Stimulated activated CD4-positive, alpha-beta T cell treated with anti-CD3 and anti-CD28 coated beads, Interleukin-1b, Interleukin-23, amount 100 ng/mL, for 1 hour (primary cell): ENCODE measurements at places on chromosomes 7 and 10.

DNA sequence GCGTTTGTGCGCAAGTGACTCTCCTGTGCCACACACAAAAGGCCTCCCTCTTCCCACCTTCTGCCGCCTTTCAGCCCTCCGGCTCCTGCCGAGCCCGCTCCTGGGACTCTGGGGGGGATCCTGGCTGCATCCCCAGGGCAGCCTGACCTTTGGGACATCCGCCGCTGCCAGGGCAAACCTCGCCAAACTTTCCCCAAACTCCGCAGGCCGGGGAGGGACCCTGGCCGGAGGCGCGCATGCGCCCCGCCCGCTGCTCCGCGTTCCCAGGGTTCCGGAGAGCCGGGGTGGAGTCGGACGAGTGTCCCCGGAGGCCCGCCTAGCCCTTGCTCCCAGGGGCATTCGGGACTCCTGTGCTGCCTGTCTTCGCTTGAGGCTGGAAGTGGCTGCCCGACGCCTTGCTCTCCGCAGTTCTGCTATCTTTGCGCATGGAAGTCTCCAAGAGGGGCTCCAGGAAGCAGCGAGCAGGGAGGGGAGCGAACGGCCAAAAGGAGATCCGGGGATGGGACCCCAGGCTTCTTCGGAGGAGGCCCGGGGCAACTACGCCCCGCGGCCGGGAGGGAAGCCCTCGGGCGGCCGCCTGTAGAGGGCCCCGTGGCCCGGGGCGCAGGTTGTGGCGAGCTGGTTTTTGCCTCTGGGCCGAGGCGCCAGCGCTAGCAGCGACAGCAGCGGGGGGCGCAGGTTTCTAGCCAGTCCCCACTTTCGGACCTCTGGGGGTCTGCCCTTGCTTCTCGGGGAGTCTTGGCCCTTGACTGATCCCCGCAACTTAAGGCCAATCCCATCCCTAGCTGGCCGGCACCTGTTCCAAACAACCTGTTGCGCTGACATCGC is 7.0 kb downstream of the PTF1A start:
- no peak for DNase-seq

GRCh38 chr7:126803990-126804389 is 448.8 kb downstream of the GRM8 start:
- no peak for DNase-seq

DNA sequence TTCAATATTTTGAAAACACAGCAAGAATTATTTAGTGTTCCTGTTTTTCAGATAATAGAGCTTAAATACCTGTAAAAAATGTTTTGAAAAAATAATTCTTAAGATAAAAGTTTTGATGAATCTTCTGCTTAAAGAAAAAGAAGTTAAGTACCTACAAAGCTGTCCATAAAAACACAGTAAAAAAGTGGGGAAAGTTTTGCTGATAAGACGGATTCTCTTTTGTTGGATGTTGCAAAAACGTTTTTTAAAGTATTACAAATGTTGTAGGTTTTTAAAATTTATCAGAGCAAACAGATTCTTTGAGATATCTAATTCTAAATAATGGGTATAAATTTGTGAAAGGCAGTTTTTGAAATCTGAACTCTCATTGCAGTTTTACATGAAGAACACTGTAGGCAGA is 12.2 kb downstream of the DMTF1 start:
- DNase-seq = no peak

DNA sequence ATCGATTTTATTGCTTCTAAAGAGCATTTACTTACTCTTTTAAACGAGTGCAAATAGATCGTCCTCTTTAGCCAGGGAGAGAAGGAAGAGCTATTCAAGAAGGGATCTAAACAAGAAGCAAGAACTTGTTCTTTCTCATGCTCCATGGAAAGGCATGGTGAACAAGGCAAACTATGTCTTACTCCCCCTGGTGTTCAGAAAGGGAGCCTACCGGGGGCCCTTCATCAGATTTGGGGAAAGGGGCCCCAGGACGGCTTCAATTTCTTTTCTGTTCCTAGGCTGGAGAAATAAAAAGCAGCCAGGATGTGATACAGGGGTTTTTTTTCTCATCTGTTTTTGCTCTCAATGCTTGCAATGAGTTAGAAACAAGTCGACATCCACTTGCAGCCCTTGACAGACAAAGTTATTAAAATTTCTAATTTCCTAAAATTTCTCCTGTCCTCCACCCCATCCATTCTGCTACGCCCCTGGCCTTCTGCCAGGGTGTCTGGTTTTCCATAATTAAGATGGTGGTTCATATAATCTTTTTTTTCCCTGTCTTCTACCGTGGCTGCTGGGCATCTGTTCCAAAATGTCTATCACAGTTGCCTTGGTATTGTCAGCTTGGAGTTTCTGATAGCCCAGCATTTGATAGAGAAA is 214.4 kb downstream of the CREB5 start:
- no peak for DNase-seq

- no peak for DNase-seq
Measured at GRCh38 chr10:114823077-114823463, 1.5 kb downstream of the FHIP2A start.

- DNase-seq = no peak
Measured at GRCh38 chr7:150919160-150919559, 59.0 kb downstream of the KCNH2 start.

GRCh38 chr7:40526951-40527715 is 392.3 kb downstream of the SUGCT start:
- DNase-seq = no peak

GRCh38 chr7:15068324-15068723 is 165.8 kb upstream of the DGKB start:
- DNase-seq = no peak

DNA sequence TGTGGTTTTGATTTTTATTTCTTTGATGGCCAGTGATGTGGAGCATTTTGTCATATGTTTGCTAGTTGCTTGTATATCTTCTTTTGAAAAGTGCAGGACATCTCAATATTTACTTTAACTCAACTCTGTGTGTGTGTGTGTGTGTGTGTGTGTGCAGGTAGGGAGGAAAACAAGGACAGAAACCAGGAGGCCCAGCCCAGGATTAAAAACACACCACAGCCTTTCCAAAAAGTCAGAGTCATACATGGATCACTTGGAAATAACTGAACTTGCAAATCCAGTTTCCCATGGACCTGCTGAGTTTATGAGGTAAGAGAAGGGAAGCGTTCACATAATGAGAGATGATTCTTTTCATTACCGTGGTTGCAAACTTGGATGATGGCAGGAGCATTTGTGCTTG is 189.9 kb upstream of the LYZL1 start:
- no peak for DNase-seq

DNA sequence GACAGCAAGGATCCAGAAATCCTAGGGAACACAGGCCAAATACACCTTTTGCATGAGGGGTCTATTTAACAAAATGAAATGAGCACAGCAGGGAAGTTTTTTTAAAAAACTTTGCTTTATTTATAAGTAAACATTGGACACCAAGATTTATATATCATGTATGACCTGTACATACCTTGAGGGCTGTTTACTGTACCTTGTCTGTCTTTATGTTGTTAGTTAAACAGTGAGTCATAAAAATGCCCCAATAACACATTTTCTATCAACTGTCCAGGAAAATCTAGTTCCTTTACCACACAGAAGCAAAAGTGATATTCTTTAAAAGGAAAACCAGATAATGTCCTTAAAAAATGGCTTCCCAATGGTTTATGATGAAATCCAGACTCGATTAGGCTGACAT is 45.1 kb upstream of the AGR3 start:
- no peak for DNase-seq

DNA sequence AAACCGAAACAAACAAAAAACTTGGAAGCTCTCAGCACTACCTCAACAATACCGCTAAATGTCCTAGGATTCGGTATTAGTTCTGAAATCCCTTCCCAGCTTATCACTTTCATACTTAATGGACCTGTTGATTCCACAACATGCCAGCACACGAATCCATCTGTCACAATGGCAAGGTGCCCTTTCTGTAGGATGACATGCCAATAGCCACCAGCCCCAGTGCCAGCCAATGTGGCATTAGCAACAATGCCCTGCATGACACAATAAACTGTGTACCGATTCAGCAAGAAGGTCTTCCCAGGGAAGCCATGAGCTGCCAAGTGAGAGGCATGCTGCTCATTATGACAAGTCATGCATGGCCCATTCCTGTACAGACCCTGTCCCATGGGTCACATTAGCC is 35.6 kb upstream of the CHCHD3 start:
- DNase-seq = no peak

DNA sequence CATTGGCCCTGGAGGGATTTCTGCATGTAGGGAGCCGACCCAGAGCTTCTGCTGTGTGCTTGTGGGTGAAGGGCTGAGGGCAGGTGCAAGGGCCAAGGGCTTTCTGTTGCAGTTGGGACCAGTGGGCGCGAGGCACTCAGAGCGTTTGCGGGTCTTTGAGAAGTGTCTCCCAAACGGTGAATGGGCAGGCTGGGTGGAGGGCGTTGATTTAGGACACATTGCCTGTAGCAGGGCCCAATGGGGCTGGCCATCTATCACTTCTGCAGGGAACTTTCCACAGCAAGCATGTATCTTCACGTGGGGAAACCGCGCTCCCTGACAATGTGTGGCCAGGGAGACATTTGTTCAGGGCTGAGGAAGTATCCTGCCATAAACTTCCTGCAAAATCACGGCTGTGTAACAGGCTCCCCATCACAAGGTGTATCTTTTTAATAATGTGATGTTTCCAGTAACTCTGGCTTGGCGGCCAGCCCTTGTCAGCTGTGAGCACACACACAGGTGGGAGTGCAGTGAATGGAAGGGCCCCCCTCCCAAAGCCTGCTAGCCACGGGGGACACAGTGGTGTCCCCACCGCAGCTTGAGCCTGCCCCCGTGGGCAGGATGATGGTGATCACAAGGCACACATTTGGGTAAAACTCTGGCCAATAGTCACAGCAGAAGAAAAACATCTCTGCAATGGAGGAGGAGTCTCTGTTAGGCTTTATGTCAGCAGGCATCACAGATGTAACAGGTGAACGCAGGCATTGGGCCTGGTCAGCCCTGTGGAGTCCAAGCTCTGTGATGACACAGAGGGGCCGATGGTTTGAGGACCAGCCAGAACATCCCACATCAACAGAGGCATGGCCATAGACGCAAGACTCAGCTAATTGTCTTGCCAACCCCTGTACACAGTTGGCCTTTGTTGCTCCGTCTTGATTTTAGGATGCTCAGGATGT is 84.3 kb downstream of the GLRX3 start:
- no peak for DNase-seq

DNA sequence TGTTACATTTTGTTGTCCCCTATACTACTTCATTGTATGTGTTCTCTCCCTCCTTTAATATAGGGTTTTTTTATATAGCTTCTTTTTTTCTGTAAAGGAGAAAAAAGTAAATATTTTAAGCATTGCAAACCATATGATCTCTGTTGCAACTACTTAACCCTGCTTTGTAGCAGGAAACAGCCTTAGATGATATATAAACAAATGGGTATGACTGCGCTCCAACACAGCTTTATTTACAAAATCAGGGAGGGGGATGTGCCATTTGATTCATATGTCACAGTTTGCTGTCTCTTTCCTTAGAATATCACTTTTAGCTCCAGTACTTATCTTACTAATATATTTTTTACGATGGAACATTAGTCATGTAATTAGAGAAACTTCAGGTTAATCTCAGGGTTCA is 155.2 kb upstream of the GNAI1 start:
- no peak for DNase-seq

DNA sequence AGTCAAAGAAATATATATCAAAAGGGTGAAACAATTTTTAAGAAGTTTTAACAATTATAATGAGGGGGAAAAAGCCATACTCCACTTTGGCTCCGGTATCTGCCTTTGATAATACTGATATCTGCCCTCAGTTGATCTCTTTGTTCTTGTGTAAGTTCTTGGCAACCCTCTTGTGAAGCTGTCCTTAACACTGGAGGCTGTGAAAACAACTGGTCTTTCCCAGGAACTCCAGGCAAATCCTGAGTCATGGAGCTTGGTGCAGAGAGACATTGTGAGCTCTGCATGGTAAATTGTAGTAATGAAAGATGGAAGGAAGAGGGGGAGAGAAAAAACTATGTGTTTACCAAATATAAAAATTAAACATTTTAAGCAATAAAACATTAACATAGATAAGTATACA is 11.9 kb upstream of the ERVW-1 start:
- DNase-seq = no peak

- DNase-seq = no peak
Measured at GRCh38 chr10:61076572-61077114, 132.7 kb upstream of the RHOBTB1 start.

- DNase-seq = no peak
Measured at GRCh38 chr7:5234852-5235831, 45.1 kb downstream of the WIPI2 start.

DNA sequence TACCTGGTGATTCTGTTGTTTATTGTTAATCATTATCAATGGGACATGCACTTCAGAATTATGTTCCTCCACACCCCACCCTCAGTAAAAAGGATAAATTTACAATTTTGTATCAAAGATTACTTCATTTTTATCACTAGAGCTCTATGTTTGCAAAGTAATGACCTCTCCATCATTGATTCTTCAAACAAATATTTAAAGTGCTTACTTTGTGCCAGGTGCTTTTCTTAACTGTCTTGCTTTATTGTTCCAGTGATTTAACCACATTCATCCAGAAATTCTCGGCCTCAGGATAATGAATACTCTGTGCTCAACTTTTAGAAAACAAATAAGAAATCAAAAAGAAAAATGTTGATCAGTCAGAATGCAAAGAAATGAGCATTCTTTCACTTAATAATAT is 144.9 kb upstream of the FOXP2 start:
- no peak for DNase-seq

GRCh38 chr10:73591935-73592699 is 975 bp upstream of the USP54 start:
- no peak for DNase-seq

DNA sequence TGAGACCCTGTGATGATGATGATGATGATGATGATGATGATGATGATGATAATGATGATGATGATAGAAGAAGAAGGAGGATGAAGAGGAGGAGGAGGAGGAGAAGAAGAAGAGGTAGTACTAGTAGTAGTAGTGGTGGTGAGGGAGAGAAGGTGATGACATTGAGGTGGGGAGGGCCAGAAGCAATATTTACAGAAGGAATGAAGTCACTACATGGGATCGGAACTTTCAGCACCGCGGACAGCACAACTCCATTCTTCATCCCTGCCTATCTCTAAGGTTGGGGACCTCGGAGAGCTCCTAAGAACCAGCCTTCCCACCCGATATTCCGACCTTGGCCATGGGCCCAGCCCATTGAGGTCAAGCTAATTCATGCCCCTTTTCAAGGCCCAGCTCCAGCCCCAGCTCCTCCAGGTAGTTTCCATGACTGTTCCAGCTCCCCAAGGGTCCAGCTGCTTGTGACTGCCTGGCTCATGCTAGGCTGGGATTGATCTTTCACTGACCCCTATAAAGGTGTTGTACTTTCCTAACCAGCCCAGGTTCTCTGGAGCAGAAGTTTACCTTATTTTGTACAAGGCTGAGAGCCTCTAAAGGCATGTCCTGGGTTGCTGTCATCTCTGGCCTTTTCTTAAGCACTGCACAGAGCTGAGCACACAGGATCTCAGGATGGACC is 10.3 kb downstream of the CRHR2 start:
- DNase-seq = no peak

- DNase-seq = no peak
Measured at GRCh38 chr10:112958275-112958995, 8.4 kb downstream of the TCF7L2 start.
